Stimulated activated CD8-positive, alpha-beta memory T cell treated with anti-CD3 and anti-CD28 coated beads, Interleukin-15, amount 100 ng/mL, for 48 hours (primary cell): ENCODE measurements at places on chromosomes 2 and 18.

- DNase-seq: no peak
Measured at GRCh38 chr2:43265421-43265820, 39.0 kb upstream of the ZFP36L2 start.

DNA sequence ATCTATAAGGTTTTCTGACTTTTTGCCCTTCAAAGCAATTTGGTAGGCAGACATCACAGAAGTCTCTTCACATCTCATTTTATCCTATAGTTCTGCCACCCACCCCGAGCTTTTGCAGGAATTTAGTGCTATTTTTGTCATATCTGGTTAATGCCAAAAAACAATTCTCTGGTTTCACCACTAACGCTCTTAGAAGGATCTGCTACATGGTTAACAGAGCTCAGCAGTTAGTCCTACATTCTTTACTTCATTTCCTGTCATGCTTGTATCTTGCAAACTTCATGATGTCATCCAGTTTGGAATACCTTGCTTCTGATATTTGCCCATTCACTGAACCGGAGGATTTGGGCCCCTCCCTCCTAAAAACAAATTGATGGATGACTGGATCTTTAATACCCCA is 116.8 kb upstream of the SERPINE2 start:
- DNase-seq: no peak

GRCh38 chr2:240565333-240566202 is 2.7 kb upstream of the RNPEPL1 start:
- peak; percentile 88 for DNase-seq

- DNase-seq: no peak
Measured at GRCh38 chr2:241070361-241070760, 31.7 kb downstream of the MTERF4 start.

- no peak for DNase-seq
Measured at GRCh38 chr2:84850471-84850870, 30.4 kb downstream of the TRABD2A start.

DNA sequence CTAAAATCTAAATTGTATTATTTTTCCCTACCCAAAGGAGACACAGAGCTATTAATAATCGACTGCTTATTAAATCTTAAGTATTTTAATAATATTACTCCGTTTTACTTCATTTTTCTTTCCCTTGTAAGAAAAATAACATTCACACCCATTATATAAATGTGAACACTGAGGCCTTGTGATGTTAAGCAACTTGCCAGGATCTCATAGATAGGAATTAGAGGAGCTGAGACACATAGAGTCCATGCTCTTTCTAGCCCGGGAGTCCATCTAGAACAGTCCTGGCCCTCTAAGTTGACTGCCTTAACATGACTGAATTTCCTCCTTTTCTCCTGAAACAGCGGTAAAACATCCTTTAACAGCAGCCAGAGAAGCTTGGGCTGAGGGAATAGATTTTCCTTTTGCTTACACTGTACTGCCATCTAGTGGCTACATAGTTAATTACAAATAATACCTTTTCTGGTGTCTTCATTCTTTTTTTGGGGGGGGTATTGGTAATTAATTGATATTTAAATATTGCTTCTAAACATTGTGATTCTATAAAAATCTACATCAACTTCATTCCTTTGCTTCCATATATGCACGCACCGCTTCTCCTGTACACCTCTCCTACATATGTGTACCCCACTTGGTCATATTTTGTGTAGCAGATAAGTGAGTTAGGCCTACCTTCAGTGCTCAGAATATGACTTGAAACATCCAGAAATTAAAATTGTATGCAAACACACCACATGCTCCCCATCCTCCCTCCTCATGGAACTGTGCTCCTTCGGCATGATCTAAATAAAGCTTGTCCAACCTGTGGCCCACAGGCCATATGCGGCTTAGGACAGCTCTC is 125.8 kb upstream of the HNMT start:
- DNase-seq: no peak

- DNase-seq: no peak
Measured at GRCh38 chr2:106537047-106537446, 49.9 kb downstream of the CD8B2 start.

DNA sequence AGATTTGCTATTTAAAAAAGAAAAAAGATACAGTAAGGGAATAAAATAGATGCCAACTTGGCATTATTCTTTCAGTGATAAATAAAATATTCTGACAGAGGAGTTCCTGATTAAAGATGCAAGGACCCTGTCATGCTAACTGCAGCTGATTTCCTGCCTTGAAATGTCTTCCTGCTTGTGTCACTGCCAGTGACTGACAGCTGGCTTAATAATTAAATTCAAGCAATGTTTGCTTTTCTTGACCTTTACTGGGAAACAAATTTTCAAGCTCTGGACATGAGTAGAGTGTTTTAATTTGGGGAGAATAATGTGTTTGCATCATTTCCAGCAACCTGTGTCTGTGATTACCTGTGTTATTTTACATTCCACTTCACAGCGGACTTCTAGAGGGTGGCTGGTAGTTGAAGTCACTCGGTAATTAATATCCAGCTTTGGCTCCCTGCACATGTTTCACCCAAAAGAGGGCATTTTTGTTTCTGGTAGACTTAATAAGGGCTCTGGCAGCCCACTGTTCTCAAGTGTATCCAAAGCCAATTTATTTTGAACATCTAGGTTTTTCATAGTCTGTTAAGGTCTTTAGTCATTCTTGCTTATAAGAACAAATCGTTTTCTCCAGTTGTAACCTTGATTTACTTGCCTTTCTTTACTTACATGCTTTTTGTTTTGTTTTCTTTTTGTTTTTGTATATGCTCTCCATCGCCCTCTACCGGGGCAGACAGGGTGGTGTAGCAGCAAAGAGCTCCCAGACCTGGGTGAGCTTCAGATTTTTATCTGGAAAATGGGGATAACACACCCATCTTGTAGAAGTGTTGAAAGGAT is 48.5 kb upstream of the PROKR1 start:
- DNase-seq: peak; percentile 8

DNA sequence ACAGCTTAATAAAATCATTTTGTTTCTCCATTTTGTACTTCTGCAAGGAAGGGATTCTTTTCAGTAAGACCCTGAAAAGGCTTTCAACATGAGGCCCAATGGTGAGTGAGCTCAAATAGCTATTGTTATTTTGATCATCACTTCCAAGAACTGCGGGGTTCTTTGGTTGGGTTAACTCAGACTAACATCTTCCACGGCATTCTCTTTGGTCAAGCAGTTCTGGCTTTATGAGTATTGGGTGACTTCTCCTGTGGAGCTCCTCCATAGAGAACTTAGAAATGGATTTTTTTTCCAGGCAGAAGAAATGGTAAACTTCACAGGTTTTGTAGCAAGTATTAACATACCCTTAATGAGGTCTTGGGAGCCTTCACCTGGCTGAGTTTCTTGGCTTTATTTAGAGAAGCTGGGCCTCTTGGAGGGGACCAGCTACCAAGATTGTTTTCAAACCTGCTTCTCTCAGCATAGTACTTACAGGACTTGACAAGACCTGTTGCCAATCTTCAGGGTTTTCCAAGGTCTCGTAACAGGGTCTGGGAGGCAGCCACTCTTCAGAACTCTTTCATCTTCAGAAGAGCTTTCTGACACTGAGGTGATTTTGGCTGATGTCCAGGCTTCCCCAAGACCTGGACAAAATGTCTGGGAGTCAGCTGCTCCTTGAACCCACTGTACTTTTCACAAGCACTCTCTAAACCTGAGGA is 353.2 kb upstream of the ETAA1 start:
- DNase-seq: no peak

DNA sequence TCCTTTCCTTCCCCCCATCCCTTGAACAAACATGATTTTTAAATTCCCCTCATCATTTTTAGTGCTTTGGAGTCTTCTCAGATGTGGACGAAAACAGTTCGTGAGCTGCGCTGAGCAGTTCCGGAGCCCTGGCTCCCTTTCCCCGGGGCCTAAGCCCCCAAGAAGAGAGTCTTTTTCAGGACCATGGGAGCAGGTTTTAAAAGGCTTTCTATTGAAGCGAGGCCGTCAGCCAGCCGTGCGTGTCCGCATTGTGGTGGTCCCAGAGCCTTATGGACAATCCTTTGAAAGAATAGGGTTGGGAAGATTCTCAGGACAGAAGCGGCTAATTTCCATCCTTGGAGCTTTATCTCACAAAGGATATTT is 290.7 kb downstream of the SOX11 start:
- no peak for DNase-seq

GRCh38 chr2:22904126-22904684 is 480.8 kb upstream of the KLHL29 start:
- DNase-seq: no peak

- DNase-seq: no peak
Measured at GRCh38 chr2:58521803-58522554, 280.9 kb upstream of the FANCL start.

GRCh38 chr2:83874712-83875430 is 584.2 kb downstream of the SUCLG1 start:
- no peak for DNase-seq

DNA sequence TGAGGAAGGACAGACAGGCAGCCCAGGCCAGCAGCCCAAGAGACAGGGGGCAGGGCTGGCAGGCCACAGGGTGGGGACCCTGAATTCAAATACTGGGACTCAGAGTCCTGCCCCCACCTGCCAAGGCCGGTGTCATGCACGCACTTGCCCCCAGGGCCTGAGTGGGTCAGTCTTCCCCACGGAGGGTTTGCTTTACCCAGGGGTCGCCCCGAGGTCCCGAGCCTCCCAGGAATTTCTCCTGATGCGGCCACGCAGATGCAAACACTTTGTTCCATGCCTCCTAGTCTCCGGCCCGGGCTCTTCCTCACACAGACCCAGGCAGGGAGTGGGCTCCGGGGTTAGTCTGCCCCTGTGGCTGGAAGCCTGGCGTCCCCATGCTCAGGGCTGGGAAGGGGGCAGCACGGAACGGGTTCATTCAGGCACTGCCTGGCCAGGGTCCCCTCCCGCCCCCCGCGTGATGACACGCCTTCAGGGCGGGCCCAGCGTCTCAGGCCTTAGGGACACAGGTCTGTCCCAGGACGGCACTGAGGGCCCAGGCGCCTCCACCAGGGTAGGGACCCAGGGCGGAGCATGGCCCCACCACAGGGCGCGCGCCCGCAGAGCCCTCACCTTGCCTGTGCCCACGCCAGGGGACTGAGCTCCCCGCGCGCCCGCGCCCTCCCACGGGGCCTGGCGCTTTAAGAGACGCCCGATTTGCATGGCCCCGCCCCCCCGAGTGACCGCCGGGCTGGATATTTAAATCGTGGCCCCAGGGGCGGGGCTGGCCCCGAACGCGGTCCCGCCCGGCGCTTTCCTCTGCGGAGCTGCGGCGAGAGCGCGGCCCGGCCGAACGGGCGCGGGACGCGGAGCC is at the start of gene SNED1:
SNED1 (plus strand) TSS at position 763 of the 850 bp plus-strand sequence. CDS start 220 bp downstream, outside the sequence.
- peak; percentile 55 for DNase-seq

GRCh38 chr2:222526480-222527277 is 102.3 kb downstream of the SGPP2 start:
- DNase-seq: no peak

DNA sequence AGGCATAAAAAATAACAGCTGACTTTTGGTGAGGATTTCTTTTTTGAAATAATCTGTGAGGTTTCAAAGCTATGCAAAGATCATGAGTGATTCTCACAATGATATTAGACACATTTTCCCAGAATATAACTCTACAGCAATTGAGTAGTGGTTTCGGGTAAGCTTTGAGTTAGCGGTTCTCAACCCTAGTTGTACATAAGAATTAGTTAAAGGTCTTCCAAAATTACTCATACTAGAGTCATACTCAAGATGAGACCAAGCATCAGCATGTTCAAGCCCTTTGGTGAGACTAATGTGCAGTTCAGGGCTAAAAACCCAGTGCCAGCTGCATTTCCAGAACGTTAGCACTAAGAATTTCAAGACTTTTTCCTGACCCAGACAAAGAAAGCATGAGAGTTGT is 31.1 kb downstream of the DSG4 start:
- DNase-seq: no peak

- DNase-seq: no peak
Measured at GRCh38 chr2:235157746-235158482, 206.1 kb downstream of the SH3BP4 start.

- DNase-seq: no peak
Measured at GRCh38 chr2:34570266-34570872, 971.3 kb upstream of the FAM98A start.

GRCh38 chr2:237995036-237995435 is 28.2 kb downstream of the UBE2F start:
- DNase-seq: no peak

DNA sequence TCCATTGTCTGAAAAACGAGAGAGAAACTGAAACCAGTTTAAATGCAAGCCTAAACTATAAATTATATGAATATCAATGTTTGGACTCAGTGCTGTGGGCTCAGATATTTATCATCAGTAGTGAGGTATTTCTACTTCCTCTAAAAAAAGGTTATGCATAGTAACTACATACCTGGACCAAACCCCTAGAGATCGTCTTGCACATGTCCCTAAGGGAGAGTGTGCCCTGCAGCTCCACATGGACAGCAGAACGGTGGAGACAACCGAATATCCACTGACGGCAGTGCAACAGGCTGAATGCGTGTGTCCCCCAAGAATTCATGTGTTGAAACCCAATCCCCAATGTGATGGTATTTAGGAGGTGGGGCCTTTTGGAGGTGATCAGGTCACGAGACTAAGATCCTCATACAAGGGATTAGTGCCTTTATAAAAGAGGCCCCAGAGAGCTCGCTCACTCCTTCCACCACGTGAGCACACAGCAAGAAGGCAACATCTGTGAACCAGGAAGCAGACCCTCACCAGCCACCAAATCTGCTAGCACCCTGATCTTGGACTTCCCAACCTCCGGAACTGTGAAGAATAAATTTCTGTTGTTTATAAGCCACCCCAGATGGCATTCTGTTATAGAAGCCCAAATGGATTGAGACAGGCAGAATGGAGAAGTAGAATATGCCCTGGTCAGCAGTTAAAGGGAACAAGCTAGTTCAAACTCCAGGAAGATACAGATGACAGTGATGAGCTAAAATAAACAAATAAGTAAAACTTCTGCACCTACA is 208.4 kb downstream of the ANAPC1 start:
- DNase-seq: no peak

DNA sequence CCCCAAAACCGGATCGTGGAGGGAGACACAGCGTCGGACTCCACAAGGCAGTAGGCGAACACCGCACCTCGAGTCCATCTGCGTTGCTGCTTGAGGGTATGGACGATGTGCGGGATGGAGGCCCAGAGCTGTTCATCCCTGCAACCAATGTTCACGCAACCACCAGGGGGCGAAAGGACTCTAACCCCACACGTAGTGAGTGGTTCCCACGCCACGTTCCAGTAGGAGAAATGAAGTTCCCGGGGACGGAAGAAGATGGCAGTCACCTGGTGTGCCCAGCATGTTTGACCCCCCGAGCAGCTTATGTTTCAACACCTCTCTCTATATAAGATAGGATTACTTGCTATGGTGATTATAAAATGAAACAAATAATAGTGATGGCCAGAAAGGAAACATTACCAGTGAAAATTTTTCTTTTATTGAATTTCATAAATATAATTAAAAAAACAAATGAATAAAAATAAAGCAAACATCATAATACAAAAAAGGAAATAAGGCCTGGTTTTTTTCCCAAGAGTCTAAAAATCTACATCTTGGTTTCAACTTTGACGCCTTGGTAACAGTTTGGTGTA is 184.3 kb downstream of the SH3BP4 start:
- DNase-seq: peak; percentile 7

DNA sequence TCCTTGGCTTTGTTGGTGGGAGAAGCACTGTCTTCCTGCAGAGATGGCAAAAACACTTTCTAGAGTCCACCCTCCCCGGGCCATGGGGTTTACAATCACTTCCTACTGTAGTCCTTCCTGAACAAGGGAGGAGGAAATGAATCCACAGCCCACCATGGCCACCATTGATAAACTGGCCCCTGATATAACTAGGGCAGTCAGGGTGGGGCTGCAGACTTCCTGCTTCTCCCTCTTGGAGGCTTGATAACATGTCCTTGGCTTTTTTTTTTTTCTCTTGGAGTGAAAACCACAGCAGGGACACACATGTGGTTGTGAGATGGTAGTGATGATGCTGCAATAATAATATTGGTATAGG is 437.8 kb downstream of the ZNF521 start:
- DNase-seq: no peak
